ENCODE measurements at places on chromosomes 7 and 10.

DNA sequence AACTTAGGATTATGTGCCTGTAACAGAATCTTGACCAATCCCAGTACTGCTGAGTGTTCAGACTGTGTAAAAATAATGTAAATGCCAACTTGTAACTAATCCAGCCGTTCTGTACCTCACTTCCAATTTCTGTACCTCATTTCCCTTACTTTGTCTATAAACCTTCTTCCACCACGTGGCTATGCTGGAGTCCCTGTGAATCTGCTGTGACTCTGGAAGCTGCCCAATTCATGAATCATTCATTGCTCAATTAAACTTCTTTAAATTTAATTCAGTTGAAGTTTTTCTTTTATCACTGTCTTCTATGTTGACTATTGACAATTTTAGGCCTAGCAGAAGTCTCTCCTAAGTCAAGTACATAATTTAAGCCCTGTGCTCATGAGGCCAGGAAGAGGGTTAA, 215.3 kb upstream of the RHOBTB1 start:
- no peak for DNase-seq

GRCh38 chr7:108149908-108150307, 19.7 kb upstream of the LAMB4 start:
- no peak for DNase-seq

DNA sequence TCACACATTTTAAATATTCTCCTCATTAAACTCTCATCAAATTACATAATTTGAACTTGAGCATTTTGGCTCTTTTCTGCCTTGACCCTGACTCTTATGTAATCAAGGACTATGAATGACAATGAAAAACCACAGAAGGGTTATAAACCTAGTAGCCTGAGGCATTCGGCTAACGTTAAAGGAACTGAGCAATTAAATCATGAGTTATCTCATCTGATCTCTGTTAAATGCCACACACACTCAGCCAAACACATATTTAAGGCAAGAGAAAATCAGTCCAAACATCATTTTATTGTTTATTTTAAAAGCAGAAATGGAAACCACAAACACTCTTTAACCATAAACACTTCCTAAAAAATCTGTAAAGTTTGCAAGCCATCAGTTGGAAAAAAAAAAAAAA, 204.3 kb downstream of the DGKI start:
- DNase-seq = no peak

DNA sequence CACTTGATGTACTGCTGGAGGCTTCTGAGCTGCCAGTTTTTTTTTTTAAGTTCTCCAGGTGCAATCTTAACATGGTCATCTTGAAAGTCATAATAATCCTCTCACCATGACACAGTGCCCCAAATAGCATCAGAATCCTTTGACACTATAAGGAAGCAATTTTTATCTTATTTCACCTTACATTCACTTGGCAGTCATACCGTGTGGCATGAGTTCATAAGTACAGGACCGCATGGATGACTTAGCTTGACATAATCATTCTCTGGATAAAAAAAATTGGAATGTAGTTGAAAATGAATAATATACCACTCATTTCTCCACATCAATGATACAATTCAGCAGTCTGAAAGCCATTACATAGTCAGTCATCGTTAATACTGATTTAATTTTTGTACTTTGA, 25.6 kb upstream of the TMEM196 start:
- DNase-seq = no peak

DNA sequence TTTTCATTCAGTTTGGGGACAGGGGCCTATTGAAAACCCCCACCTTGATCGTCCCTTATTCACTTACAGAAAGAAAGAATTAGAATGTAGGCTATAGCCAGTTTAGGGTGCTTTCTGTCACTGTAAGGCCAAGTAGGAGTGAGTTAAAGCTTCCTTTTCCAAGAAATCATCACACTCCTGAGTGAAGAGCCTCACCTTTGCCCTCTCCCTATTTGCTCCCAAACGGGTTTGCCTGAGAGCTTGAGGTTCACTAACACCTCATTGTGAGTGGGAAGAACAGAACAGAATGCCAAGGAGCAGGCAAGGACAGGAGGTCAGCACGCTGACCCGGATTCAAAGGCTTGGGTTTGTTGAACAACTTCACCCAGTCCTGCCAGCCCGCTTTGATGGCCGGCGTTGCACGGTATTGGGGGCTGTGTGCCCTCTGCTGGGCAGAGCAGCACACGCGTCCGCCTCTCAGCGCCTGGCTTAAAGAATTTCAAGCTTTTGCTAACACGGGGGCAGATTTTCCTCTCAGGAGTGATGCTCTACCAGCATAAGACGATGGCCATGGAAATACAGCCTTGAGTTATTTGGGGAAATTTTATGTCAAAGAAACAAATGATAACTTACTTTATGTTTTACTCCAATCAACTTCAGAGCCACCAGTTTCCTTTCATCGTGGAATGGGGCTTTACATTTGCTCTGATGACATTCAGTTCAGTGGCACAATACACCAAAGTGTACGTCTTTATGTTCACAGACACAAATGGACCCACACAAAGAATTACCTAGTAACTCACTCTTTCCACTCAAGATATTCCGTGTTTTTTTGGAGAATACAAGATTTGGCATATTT, 470.0 kb downstream of the SUGCT start:
- no peak for DNase-seq
